ENCODE measurements at places on chromosomes 7 and 10.

DNA sequence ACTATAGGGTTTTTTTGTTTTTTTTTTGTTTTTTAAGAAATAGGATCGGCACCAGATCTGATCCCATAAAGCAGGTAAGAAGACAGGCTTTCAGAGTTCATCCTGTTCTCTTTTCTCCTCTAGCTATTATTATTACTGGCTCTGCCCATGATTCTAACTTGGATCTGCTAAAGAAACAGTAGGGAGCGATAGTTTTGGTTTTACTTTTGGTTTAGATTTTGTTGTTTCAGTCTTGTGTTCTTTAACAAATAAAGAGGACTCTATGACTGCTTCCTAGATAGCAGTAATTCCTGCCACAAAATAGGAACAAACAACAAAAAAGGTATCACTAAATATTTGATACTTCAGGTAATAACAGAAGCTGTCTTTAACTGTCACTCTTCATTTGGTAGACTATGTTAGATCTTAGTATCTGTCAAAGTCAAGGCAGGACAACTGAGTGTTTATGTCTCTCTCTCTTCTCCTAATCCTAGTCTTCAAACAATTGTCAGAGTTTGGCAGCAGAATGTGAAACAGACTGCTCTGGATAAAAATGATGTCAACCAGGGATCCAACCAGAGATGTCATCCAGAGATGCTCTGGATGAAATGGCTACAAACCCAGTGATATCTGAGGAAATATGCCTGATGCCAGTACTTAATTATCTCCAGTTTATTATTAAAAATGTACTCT is 99.8 kb downstream of the KMT2C start:
- DNase-seq, result no peak

DNA sequence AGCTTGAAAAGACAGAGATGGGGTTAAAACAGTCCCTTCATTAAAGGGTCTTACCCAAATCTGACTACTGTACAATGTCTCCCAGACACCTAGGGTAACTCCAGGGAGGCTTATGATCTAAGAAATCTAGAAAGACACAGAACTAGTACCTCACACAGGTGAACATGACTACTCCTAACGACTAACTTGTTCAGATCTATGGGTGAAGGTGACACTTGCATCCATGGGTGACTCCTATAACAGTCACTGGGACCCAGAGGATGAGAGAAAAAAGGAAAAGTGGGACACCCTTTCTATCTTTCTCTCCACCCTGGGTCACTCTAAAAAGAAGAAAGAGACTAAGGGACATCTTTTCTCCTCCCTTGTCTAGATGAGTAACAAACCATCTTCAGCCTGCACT is 19.2 kb downstream of the AKR1C8 start:
- DNase-seq, result no peak

- DNase-seq, result no peak
Measured at GRCh38 chr7:70450731-70451130, 681.2 kb upstream of the GALNT17 start.

- no peak for DNase-seq
Measured at GRCh38 chr10:77741746-77742145, 104.1 kb upstream of the KCNMA1 start.

DNA sequence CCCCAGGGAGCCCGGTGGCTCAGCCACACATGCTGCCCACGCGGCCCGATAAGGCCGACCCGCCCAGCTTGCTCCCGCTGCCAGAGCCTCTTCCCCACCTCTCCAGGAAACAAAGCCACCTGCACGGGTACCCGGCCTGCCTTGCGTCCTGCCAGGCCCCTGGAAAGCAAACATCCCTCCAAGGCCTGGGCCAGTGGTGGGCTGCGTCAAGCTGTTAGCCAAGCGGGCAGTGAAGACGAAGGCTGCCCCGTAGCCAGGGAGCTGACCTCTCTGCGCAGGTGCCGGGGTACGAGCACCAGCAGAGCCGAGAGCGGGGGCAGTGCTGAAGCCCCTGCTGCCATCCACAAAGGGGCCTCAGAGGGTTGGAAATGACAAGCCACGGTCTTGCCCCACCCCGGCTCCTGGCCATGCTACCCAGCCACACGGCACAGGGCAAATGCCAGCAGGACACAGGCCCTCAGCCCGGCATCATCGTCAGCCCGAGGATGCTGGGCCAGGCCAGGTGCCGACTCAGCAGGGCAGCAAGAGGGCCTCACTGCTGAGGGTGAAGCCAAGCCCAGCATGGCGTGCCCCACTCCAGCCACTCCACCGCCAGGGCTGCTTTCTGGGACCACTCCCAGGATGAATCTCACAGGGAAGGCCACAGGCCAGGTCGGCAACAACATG is 140.0 kb downstream of the PTPRN2 start:
- no peak for DNase-seq

DNA sequence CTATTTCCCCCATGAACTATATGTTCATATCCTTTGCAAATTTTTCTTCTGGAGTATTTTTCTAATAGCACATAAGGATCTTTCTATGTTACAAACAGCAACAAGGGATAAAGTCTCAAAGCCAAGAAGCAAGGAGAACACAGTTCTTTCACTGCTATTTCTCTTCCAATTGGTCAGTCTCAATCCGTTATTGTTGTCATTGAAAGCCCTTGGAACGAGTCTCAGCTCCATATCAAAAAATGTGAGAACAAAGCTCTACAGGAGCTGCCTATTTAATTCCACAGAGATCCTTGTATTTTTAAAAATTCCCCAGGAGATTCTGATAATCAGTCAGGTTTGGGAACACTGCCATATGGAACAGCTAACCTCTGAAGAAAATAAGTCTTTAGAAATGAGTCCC is 15.7 kb downstream of the SLC35B4 start:
- DNase-seq, result no peak

- DNase-seq, result no peak
Measured at GRCh38 chr10:126204320-126204719, 184.0 kb downstream of the ADAM12 start.

GRCh38 chr7:5229451-5230264 is 39.6 kb downstream of the WIPI2 start:
- peak; percentile 34 for DNase-seq

GRCh38 chr7:141558544-141559183 is 7.5 kb downstream of the AGK start:
- no peak for DNase-seq

GRCh38 chr7:6619961-6620360 is 4.6 kb downstream of the ZNF853 start:
- DNase-seq, result no peak

DNA sequence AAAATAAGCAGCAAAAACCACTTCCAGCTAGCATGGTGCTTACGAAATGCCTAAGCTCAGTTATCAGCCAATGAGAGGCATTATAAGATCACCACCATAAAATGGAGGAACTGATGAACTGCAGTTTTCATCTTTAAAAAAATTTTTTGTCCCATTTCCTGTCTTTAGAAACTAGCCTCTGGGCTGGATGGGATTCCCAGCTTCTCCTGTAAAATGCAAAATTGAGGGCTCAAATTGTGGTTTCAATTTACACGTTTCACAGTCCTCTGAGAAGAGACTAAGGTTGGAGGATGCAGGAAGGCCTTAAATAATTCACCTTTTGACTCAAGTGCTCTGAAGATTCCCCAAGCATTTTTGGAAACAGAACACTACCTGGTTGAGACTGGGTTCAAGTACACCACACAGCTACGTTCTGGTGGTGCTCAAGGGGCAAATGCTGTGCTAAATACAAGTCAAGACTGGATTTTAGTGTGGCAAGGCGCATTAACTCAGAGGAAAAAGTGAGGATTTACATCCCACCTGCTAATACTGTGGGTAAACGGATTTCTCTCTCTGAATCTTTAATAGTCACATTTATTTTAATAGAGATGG is 951 bp downstream of the ZNF25 start:
- no peak for DNase-seq

GRCh38 chr10:480928-481552 is 208.4 kb downstream of the DIP2C start:
- no peak for DNase-seq

DNA sequence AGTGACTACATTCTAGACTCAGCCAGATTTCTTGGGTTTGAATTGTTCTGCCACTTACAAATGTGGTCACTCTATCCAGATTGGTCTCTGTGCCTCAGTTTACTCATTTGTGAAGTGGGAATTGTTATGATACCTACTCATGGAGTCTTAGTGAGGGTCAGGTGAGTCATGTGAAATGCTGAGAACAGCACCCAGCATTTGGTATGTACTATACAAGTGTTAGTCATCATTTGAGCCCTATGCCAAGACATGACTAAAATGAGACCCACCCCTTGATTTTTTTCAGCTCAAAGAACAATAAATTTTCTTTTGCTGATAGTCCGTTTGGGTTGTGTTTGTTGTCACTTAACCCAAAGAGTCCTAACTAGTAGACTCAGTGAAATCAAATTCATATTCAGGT is 92.8 kb downstream of the CHN2 start:
- DNase-seq, result no peak

DNA sequence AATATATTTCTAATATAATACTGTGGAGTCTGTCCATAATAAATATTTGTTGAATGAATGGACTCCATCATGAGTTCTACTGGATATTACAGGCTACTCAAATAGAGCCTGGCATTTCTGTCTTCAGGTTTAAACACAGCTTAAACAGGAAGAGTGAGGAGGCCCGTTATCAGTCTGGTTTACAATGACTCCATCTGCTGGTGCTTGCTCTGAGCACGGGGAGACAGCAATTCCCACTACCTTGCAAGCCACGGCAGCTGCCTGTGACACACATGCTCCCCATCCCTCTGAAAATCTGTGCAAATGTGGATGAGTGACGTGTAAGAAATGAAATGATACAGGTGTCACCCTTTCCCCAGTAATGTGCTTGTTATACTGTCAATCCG is 293.5 kb upstream of the IMMP2L start:
- no peak for DNase-seq

GRCh38 chr7:7795203-7795602 is 76.8 kb upstream of the RPA3 start:
- DNase-seq, result no peak

Data from lower lobe of right lung (tissue), 2 donors.